ENCODE measurements at places on chromosomes 3 and 15. TPM values are rescaled to one million over a fixed set of nuclear protein-coding genes. Genes with fewer than 3 reads are reported as not detected.

GRCh38 chr3:101509281-101509680 lies 3.7 kb downstream of the SENP7 start:
- no peak overlapping the region for H3K4me3 ChIP-seq
- no peaks in the 10 kb centered on the region for H3K27me3 ChIP-seq
- no peak overlapping the region for H3K27ac ChIP-seq

STAC gene
- total RNA-seq: 0.54 TPM

- no peaks in the 10 kb centered on the region for H3K27me3 ChIP-seq
- peaks cover 40% of the 10 kb centered on the region for H3K4me1 ChIP-seq
- H3K36me3 ChIP-seq: no peaks in the 10 kb centered on the region
- H3K4me3 ChIP-seq: no peak overlapping the region
- DNase-seq: no peak
Observed at GRCh38 chr3:23835802-23836201, 30.0 kb downstream of the UBE2E1 start.

DNA sequence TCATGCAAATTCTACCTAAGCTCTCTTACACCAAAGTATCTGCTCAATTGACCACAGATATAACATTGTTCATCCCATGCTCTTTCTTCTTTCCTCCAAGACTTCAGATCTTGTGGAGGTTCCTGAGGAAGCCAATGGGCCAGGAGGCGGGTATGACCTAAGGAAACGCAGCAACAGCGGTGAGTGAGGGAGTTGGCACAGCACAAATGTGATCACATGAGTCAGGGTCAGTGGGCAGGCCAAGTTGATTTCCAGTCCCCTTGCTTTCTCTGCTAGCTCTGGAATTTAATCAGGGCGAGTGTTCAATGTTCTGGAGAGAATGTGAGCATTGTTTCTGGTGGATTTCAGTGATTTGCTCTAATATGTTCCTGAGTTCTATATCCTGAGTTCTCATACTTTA lies 112.7 kb downstream of the STAC start:
- H3K4me3 ChIP-seq: no peak overlapping the region
- no peak for DNase-seq
- no peaks in the 10 kb centered on the region for H3K4me1 ChIP-seq
- H3K27me3 ChIP-seq: no peaks in the 10 kb centered on the region
- no peaks in the 10 kb centered on the region for H3K36me3 ChIP-seq
- H3K27ac ChIP-seq: no peak overlapping the region

STIMATE gene
- total RNA-seq: 8.3 TPM

All from heart right ventricle (tissue), 16 donors.